Cortex of kidney (tissue), 1 donor: ENCODE measurements at places on chromosomes 13 and 19.

DNA sequence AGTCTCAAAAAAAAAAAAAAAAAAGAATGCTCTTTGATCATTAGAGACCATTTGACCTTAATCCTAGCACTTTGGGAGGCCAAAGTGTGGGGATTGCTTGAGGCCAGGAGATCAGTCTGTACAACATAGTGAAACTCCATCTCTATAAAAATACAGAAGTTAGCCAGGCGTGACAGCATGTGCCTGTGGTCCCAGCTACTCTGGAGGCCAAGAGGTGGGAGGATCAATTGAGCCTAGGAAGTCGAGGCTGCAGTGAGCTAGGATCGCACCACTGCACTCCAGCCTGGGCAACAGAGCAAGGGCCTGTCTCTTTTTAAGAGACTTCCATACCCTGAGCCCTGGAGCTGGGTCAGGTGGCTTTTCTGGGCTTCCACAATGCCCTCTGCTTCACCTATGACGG is 11.5 kb upstream of the COLGALT1 start:
- DNase-seq, result no peak

- no peak for DNase-seq
These were observed 9.4 kb downstream of the OPA3 start for GRCh38 chr19:45575216-45575615.

DNA sequence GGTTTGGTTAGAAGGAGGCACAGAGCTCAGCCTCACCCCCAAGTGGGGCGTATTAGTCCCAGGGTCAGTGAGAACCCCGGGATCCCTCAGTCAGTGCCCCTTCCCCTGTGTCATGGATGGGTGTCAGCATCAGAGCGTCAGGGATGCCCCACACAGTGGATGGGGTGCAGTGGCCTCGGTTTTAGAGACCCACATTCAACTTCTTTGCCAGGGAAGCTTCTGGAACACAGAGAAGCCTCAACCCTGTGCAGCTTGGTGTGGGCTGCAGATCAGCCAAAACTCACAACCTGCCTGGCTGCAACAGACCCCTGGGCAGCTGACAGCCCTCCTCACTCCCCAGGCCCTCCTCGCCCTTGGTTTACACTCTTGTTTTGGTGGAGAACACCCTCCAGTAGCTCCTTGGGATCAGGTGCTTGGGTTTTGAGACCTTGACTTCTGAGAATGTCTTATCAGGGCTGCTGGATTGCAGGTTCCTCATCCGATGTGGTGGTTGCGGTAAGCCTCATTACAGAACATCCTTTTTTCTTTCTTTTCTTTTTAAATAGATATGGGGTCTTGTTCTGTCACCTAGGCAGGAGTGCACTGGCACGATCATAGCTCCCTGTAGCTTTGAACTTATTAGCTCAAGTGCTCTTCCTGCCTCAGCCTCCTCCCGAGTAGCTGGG is 11.0 kb downstream of the ZNF333 start:
- no peak for DNase-seq

- DNase-seq, result no peak
These were observed 1.1 kb downstream of the RBM26 start for GRCh38 chr13:79404985-79405384.

DNA sequence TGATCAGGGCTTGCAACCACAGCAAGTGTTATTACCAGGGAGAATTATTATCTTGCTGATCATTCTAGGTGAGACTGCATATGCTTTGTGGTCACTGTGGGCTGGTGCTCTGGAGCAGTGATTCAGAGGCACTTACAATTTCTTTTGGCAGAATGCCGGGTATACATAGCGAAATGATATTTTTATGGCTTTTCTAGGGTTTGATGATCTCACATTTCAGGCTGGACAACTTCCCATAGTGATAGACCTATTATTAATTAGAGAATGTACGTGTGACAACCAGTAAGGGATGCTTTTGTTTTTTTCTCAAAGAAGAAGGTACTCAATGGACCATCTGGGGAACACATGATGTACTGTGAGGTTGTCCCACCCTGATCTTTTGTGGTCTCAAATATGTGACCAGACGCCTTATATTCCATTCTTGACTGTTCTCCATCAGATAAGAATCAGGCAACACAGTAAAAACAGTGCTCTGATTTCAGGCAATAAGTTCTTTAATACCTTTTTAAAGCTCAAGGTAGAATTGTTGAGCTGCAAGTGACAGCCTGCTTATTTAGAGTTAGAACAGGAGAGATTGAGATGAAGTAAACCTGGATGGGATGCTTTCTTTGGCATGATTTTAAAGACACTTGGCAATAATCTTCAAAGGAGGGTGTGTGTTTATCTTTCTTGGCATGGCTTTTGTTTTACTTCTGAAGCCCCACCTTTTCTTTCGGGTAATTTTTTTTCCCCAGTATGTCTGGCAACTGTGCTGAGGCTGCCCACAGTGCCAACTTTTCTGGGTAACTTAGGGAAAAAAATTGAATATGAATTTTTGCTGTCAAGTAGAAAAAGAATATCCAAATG is 27.4 kb upstream of the SCEL start:
- no peak for DNase-seq

- DNase-seq, result no peak
These were observed 45.0 kb downstream of the LACC1 start for GRCh38 chr13:43924549-43925245.

GRCh38 chr13:100273552-100273951 is 184.7 kb downstream of the PCCA start:
- DNase-seq, result no peak

DNA sequence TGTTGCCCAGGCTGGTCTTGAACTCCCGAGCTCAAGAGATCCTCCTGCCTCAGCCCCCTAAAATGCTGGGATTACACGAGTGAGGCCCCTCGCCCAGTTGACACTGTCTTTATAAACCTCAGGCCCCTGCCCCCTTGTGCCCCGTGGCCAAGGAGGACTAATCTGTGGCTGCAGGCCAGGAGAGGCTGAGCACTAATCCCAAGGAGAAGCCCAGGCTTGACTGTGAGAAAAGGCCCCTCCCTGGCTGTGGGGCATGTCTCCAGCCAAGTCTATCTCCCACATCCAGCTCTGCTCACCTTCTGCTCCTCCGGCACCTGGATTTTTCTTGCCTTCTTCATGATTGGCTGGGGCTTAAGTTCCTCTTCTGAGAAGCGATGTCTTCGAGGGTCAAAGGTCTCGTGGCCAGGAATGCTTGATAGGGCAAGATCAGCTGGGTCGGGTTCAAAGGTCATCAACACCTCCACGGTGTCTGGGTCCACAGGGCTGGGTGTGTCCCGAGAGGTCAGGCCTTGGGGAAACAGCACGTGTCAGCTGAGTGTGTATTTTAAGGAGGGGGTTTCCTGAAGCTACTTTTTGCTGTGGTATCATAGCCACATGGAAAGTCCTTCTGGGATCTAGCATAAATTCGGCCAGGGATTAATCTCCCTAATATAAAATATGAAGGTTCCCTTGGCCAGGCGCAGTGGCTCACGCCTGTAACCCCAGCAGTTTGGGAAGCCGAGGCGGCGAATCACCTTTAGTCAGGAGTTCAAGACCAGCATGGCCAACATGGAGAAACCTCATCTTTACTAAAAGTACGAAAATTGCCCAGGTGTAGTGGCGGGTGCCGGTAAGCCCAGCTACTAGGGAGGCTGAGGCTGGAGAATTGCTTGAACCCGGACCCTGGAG is 3.8 kb downstream of the DBP start:
- DNase-seq, result no peak

- no peak for DNase-seq
These were observed 106.4 kb upstream of the UBL3 start for GRCh38 chr13:29956853-29957252.

GRCh38 chr13:111909501-111909900 is 157.4 kb upstream of the SOX1 start:
- DNase-seq, result no peak

GRCh38 chr13:49571299-49572240 is 13.8 kb downstream of the RCBTB1 start:
- DNase-seq, result no peak

GRCh38 chr19:566403-566802 is 6.0 kb upstream of the BSG start:
- DNase-seq, result no peak

DNA sequence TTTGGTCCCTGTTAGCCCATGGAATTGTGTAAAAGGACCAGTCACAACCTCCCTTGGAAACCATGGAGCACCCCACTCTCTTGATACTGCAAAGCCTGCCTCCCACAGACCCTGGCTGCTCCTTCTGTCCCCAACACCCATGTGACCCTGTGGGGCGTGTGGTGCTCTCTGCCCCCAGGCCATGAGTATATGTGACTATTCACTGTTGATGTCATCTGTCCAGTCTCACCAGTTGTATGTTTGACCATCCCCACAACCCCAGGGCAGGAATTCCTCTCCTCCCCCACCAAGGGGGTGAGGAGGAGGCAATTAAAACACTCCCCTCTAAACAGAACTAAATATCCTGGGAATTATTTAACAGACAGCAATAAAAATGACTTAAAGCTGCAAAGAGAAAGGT is 35.2 kb downstream of the KCTD15 start:
- no peak for DNase-seq

- no peak for DNase-seq
These were observed 515.7 kb downstream of the TBC1D4 start for GRCh38 chr13:74966275-74966674.

DNA sequence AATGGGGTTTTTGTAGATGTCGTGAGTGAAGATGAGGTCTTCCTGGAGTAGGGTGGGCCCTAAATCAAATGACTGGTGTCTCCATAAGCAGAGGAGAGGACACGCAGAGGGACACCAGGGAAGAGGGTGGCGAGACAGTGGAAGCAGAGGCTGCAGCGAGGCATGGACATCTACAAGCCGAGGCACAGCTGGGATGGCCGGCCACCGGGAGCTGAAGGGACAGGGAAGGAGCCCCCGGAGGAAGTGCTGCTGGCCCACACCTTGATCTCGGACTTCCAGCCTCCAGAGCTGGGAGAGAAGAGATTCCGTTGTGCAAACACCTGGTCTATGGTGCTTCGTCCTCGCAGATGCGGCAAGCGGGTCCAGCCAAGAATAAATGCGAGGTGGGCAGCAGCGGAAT is 84.5 kb downstream of the ANKRD10 start:
- DNase-seq, result no peak

GRCh38 chr19:43623889-43624670 is 4.7 kb upstream of the ZNF428 start:
- DNase-seq, result no peak

DNA sequence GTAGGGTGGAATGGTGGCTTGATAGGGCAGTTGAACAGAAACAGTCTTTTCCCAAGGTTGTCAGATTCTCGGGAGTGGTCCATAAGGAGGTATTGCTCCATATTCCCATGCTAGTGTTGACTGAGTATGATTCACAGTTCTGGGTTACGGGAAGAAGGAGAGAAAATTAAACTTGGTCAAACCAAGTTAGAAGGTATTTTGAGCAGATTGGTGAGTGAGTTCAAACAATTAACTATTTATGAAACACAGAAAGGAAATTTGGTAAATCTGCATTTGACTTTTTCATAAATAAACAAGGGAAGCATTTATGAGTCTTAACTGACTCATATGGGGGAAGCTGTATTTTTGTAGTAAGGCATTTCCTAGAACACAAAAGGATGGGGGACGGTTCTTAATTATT is 2419.4 kb downstream of the PCDH9 start:
- DNase-seq, result no peak

DNA sequence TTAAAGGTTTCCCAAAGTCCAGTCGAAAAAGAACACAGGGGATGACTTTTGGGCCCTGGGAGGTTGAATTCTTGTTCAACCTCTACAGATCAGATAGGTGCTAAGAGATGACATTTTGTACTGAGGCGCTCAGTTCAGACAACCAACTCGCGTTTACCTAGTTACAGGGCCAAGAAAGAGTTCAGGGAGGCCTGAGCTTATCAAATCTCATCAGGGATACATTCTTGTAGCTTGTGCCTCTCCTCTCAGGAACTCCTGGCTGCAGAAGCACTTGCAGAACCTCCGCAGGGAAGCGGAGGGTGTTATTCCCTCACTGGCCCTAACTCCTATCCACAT is 825 bp downstream of the ZNF776 start:
- DNase-seq, result no peak

- no peak for DNase-seq
These were observed 82.5 kb upstream of the GSX1 start for GRCh38 chr13:27709779-27710178.

DNA sequence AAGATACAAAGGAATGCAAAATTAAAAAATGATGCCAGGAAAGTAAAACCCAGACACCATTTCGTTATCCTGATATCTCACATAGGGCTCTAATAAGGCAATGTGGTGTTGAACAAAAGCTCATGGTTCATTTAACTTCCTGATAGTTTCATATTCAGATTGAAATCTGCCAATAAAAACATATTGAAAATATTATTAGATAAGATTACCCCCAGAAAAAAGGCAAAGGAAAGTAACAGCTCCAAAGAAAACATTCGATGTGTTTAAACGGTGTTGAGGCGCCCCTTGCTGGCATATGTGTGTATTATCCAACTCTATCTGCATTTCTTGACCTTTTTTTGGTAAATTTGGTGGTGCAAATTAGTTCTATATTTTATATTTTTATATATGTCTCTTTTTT is 75.9 kb downstream of the ESD start:
- no peak for DNase-seq

- no peak for DNase-seq
These were observed 85.9 kb downstream of the MUC16 start for GRCh38 chr19:8924283-8924682.

GRCh38 chr19:5677580-5677979 is 2.7 kb downstream of the MICOS13 start:
- no peak for DNase-seq

DNA sequence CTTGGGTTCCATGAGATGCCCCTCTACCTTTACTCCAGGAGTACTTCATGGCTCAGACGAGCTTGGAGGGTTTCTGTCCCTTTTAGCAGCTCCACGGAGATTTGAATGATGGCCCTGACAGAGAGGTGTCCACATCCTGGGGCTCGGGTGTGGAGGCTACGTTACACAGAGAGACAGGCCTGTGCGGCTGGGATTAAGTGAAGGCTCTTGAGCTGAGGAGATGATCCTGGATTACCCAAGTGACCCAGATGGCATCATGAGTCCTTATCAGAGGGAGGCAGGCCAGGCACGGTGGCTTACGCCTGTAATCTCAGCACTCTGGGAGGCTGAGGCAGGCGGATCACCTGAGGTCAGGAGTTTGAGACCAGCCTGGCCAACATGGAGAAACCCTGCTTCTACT is 12.4 kb downstream of the DPP9 start:
- no peak for DNase-seq

DNA sequence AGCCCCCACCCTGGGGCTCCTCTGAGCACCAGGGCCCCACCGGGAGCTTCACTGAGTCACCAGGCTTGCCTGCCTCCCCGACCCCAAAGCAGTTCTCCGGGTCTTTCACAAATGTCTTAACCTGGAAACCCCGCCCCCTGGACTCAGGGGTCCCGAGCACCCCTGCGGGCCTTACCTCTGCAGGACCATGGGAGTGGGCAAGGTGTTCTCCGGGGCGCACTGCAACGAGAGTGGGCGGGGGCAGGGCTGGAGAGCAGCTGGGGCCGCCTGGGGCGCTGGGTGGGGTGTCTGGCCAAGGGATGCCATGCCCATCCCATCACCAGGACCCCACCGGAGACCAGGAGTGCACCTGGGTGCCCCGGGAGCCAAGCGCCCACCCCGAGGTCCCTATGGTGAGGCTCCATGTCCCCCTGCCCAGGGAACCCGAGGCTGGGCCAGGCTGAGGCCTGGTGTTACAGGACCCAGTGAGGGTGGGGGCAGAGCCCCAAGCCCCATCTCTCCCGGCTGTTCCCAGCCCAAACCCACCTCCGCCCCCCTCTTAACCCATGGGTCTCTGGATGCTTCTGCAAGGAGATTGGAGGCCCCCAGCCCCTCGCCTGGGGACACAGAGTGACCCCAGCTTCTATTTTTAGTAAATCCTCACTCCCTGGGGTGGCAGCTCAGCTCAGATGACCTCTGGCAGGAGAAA is 10.9 kb downstream of the MKNK2 start:
- no peak for DNase-seq

GRCh38 chr13:23477101-23477500 is 43.6 kb upstream of the SACS start:
- DNase-seq, result no peak

GRCh38 chr19:16877581-16877980 is 11.2 kb upstream of the F2RL3 start:
- no peak for DNase-seq
